Mesothelial cell of epicardium (in vitro differentiated cells): ENCODE measurements at places on chromosomes 5 and 9. TPM values are rescaled to one million over a fixed set of nuclear protein-coding genes. Genes with fewer than 3 reads are reported as not detected.

DNA sequence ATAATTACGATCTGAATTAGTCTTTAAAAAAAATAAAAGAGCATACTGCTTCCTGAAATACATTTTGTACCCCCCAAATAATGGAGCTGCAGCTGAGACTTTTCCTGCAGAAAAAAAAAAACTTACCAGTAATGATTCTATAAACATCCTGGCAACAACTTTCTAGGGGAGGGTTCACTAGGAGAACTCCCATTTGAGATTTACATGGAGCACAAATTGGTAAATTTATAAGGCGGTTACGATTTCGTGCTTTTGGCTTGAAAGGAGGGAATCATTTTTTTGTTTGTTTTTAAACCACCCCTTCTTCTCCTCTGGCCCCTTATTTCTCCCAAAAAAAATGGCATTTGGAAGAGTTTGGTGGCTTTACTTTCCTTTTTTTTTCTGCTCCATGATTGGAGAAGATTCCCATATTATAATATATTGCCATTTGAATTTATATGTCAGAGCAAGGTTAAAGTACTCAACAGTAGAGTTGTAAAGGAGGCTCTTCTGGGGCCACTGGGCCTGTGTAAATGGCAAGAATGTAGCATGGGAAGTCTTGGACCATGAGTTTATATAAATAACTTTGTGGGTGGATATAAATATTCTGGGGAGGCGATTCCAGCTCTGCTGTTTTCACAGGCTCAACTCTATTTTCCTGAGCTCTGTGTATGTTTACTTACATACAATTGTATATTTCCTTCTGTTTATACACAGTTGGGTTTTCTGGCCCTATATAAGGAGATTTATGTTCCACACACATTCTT is 159.9 kb downstream of the CSNK1G3 start:
- no peak for DNase-seq

The CBY3 gene
- total RNA-seq, result 0.47 TPM in 1 of 3 replicates, not detected in the others

DNA sequence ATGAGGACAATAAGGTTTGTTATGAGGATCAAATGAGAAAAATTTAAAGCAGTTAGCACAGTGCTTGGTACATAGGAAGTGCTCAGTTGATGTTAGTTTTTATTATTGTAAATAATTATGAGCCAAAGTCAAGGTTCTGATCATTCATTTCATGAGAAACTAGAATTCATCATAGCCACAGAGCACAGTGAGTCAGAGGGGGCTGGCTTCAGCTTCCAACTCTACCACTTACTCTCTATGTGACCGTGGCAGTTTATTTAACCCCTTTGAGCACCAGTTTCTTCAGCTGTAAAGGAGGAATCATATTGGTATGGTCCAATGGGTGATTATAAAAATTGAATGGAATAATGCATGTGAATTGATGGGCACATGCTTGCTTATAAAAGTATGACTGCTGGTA is 39.4 kb downstream of the KLHL3 start:
- no peak for DNase-seq

GRCh38 chr9:134597957-134598883 is 43.4 kb upstream of the COL5A1 start:
- no peak for DNase-seq

- no peak for DNase-seq
These were observed 1.4 kb upstream of the GLIS3 start for GRCh38 chr9:4301296-4301695.

DNA sequence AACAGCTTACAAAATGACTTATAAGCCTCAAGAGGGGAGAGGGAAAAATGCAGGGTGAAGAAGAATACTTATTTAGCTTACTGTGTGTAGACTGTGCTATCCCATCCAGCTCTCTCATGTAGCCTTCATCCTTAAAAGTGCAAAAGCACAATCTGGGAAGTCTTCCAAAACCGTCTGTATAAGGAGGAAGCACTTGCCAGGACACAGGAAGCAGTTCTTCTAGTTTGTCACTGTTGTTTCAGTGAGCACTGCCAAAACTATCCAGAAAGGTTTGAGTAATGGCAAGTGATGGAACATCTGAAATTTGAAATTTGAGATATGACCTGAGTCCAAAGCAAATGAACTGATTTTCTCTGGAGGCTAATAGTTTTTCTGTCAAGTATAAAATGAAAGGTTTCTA is 140.8 kb upstream of the ISL1 start:
- no peak for DNase-seq

- no peak for DNase-seq
These were observed 148.5 kb upstream of the ALDH1B1 start for GRCh38 chr9:38243993-38244392.

DNA sequence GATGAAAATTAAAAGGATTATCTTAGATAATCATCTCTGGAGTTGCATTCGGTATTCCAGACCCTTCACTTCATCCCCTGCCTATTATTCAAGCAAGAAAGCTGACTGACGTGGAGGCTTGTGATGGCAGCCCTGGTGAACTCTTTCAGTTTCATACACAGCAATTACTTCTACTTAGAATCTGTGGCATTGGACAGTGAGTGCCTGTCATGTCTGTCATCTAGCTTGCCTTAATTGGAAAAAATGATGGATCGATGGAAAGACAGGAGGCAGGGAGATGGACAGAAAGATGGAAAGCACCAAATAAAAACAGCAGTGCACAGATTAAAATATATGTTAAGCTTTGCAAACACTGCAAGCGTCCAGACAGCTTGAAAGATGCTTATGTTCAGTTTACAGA is 1371.0 kb upstream of the CDH6 start:
- DNase-seq, result no peak

GRCh38 chr5:14258840-14259239 is 115.7 kb downstream of the TRIO start:
- no peak for DNase-seq

DNA sequence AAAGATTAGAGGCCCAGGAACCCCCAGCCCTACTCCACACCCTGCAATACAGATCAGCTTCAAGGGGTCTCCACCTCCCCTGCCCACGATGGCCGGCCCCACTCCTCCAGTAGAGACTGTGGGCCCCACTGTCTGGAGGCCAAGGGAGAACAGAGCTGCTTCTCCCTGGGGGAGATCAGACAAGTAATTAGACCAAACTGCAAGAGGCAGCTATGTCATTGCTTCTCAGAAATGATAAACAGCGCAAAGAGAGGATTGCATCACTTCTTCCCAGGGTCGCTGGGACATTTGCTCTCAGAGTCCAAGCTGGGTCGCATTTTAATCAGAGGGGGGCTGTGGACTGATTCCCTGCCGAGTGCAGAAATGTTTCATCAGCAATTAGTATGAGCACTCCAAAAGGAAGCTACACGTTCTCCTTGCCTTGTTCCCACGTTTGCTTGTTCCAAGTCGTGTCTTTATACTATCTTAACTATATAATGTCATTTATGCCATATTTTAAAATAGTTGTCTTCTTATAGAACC is 59.9 kb downstream of the ROPN1L start:
- no peak for DNase-seq

The PCA3 gene
- not detected in 3 replicates for total RNA-seq

GRCh38 chr5:173961418-173961817 is 27.6 kb upstream of the C5orf47 start:
- no peak for DNase-seq

DNA sequence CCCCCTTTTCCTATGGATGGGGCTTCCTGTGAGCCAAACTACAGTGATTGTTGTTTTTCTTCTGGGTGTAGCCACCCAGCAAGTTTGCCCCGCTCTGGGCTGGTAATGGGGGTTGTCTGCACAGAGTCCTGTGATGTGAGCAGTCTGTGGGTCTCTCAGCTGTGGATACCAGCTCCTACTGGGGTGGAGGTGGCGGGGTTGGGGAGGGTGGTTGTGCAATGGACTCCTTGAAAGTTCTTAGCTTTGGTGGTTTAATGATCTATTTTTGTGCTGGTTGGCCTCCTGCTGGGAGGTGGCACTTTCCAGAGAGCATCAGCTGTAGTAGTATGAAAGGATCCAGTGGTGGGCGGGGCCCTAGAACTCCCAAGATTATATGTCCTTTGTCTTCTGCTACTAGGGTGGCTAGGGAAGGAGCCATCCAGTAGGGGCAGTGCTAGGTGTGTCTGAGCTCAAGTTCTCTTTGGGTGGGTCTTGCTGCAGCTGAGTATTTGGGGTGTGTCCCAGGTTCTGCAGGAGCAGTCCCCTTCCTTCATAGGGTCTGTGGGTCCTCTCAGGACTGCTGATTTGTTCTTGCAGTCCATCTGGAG is 275.6 kb upstream of the PAPPA start:
- DNase-seq, result no peak
